ENCODE measurements at places on chromosomes 7 and 10. TPM values are rescaled to one million over a fixed set of nuclear protein-coding genes. Genes with fewer than 3 reads are reported as not detected.

Gene KCNMA1
- total RNA-seq: 11.2 TPM

Gene WIPF3
- total RNA-seq: not detected

Gene CHN2
- 7.7 TPM for total RNA-seq

Gene IL15RA
- 12.5 TPM for total RNA-seq

Gene PNLIPRP1
- total RNA-seq: not detected

Gene PCBD1
- total RNA-seq: 32.4 TPM

Gene PCDH15
- not detected for total RNA-seq

Gene KEL
- not detected for total RNA-seq

Gene GIMAP4
- total RNA-seq: not detected

Gene ASL
- total RNA-seq: 49.6 TPM

Gene AGR3
- total RNA-seq: not detected

Gene GALNT17
- under 0.01 TPM for total RNA-seq

Gene IFIT2
- 4.7 TPM for total RNA-seq

Gene LRRC17
- 76.1 TPM for total RNA-seq

Gene ANKRD30A
- total RNA-seq: not detected

Gene SVIL
- 34.1 TPM for total RNA-seq

Gene TNS3
- 59.6 TPM for total RNA-seq

Gene LRRTM3
- not detected for total RNA-seq

Gene CFAP70
- 0.23 TPM for total RNA-seq

Gene ANKRD22
- not detected for total RNA-seq

Gene CHST12
- total RNA-seq: 16.6 TPM

Gene DEPP1
- total RNA-seq: 98.1 TPM

Gene PAPSS2
- 124 TPM for total RNA-seq

Gene SNX10
- total RNA-seq: not detected

Gene PILRB
- total RNA-seq: 6.8 TPM

Gene PLXNA4
- total RNA-seq: 20.1 TPM

Gene ZNF438
- total RNA-seq: 5.4 TPM

Gene WAPL
- 22.5 TPM for total RNA-seq

Gene CALY
- total RNA-seq: not detected

Gene SPRN
- total RNA-seq: 2.1 TPM

Gene GPR37
- not detected for total RNA-seq

Gene C7orf57
- not detected for total RNA-seq

Gene ENKUR
- total RNA-seq: not detected

Gene COPS6
- total RNA-seq: 55.5 TPM

Gene FKBP6
- total RNA-seq: not detected

Gene TDRD1
- total RNA-seq: 0.23 TPM

Gene DOCK4
- 7.1 TPM for total RNA-seq

Gene EGFR
- total RNA-seq: 27.8 TPM

Gene SYT15
- total RNA-seq: 2.2 TPM

Gene KRIT1
- 16.7 TPM for total RNA-seq

Gene MBL2
- total RNA-seq: not detected

Gene STOX1
- 0.82 TPM for total RNA-seq

Gene LCOR
- total RNA-seq: 6.2 TPM

Gene PTN
- total RNA-seq: 7.4 TPM

Gene GRM8
- total RNA-seq: not detected

Gene OR6B1
- not detected for total RNA-seq

Gene ACBD7
- total RNA-seq: 0.47 TPM

Gene MGMT
- total RNA-seq: 55.7 TPM

Gene CBLL1
- total RNA-seq: 13.8 TPM

Measured in pericardium fibroblast (primary cell).